Spinal cord (tissue), 10 donors: ENCODE measurements at places on chromosomes 2 and 18. TPM values are rescaled to one million over a fixed set of nuclear protein-coding genes. Genes with fewer than 3 reads are reported as not detected.

The ARHGAP15 gene
- total RNA-seq, result 15.4 TPM

DNA sequence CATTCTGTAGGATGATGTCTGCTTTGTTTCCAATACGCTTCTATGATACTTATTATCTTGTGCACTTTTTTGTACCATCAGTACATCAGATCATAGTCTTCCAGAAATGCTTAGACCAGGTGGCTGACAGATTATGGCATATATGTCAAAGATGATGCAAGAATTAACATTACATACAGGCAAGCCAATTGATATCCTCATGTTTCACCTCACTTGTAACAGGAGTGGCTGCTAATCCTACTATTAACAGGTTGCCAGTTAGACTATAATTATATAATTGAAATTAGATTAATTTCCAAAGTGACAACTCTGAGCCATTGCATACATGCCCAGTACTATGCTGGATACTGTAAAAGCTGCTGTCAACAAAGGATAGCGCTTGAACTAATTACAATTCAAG is 77.2 kb downstream of the TLK1 start:
- DNase-seq, result no peak
- no peaks in the 10 kb centered on the region for H3K36me3 ChIP-seq
- no peaks in the 10 kb centered on the region for H3K27me3 ChIP-seq
- no peaks in the 10 kb centered on the region for H3K4me1 ChIP-seq
- no peak overlapping the region for H3K4me3 ChIP-seq
- H3K27ac ChIP-seq, result no peak overlapping the region

DNA sequence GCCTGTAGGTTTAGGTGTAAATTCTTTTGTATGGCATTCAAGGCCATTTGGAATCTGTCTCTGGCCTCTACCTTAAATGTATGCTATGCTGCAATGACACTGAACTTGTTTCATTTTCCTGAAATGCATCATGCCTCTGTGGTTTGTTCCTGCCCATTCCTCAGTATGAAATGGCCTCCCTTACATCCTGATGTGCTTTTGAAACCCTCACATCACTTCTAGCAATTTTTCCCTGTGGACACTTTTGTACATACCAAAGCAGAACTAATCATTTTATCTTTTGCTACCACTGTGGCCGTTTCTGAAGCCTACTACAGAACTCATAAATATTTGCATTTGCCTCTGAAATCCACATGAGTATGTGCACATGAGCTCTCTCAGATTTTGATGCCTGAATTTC is 557.2 kb downstream of the ERBB4 start:
- no peaks in the 10 kb centered on the region for H3K36me3 ChIP-seq
- DNase-seq, result no peak
- no peaks in the 10 kb centered on the region for H3K27me3 ChIP-seq
- no peak overlapping the region for H3K27ac ChIP-seq

The SPDYA gene
- total RNA-seq, result 2.3 TPM

- DNase-seq, result no peak
- no peak overlapping the region for H3K4me3 ChIP-seq
- H3K36me3 ChIP-seq, result no peaks in the 10 kb centered on the region
- H3K27ac ChIP-seq, result no peak overlapping the region
Observed at GRCh38 chr18:59835605-59836379, 64.0 kb upstream of the PMAIP1 start.
